ENCODE measurements at places on chromosomes 3 and 15.

DNA sequence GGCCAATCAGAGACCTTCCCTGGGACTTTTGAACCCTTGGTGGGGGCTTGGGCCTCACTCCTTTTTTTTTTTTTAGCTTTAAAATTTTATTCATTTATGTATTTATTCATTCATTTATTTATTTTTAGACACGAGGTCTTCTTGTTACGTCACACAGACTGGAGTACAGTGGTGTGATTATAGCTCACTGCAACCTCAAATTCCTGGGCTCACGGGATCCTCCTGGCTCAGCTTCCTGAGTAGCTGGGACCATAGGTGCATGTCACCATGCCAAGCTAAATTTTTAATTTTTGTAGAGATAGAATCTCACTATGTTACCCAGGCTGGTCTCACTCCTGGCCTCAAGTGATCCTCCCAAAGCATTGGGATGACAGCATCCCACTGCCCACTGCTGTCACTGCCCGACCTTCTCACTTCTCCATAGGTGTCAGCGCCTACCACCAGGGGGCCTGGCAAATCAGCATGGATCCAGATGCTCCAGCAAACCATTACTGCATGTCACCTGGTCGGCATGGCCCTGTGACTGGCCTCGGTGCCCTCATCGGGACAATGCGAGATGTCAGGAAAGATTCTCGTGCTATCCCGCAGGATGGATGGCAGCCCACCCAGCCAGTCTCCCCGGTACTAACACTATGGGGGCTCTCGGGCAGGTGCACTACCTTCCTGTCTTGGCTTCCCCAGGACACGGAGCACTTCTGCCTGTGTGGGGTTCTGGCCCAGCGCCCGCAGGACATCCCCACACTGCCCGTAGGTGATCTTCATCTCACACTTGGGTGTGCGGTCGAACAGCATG, 3.0 kb downstream of the MYL3 start:
- DNase-seq = no peak

DNA sequence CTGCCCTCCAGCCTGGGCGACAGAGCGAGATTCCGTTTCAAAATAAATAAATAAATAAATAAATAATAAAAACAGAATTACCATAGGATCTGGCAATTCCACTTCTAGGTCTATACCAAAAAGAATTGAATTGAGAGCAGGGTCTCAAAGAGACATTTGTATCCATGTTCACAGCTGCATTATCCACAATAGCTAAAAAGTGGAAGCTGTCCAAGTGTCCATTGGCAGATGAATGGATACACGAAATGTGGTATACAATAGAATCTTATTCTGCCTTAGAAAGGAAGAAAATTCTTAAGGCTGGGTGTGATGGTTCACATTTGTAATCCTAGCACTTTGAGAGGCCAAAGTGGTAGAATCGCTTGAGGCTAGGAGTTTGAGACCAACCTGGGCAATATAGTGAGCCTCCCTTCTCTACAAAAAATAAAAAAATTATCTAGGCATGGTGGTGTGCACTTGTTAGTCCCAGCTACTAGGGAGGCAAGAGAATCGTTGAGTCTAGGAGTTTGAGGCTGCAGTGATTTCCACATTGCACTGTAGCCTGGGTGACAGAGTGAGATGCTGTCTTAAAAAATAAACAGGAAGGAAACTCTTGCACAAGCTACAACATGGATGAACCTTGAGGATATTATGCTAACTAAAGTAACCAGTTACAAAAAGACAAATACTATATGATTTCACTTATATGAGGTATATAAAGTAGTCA, 24.2 kb downstream of the PFKFB4 start:
- DNase-seq = no peak

DNA sequence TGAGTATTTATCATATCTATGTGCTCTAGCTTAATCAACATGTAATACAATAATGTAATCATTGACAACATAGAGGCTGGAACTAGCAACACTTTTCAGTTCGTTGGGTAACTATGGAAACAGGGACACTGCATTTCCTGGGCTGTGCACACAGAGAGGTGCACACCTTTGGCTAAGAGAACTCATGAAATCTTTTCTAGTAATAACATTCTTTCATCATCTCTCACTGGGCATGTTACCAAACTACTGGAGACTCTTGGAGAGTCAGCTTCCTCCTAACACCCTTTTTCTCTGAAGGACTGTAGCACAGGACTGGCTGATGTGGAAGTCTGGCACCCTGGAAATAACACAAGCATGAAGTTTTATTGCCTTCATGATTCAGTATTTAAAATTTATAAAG, 135.6 kb downstream of the KCNMB2 start:
- no peak for DNase-seq

DNA sequence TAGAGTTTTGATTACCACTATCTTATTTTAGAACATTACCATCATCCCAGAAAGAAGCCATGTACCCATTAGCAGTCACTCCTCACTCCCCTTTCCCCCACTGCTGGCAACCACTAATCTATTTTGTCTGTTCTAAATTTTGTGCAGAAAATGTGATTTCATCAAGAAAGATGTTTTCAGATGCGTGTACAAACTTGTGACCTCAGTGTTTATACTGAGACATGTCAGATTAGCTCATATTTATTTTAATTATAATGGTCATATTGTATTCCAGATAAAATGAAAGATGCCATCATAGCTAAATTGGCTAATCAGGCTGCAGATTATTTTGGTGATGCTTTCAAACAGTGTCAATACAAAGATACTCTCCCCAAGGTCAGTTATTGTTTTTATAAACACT, 27.8 kb downstream of the PDCD6IP start:
- DNase-seq = no peak

DNA sequence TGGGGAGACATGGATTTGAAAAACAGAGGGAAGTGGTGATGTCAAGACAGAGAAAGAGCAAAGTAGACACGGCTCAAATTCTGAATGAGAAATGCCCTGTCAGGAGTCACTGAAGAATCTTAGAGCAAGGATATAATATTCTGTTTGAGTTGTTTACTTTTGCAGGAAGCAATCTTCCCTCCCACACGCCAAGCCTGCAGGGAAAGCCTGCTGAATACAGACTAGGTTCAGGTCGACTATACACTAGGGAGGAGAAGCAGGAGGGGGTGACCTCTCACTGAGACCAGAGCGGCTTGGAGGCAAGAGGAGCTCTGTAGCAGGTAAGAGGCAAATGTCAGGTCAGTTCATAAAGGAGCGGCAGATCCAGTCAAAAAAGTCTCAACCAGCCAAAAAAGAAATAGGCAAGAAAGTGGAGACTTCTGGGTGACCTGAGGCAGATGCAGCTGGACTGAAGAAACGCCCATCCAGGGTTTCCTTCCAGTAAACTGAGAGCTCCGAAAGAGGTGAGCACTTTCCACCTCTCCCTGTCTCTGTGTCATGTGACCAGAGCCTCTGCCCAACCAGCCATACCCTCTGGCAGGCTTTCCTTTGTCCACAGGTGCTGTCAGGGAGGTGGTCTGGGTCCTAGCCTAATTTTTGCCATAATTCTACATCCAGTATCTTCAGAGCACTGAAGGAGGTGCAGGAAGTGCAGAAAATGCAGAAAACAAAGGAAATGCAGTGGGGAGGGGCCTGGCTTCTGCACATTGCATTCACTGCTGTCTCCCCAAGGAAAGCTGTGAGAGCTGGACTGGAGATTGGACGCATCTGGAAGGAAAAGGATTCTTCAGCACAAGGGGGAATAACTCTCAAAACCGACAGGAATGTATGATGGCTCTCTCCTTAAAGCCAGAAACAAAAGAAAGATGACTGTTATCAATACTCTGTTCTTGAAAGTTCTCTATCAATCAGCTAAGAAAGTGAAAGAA, 37.8 kb upstream of the CTXND1 start:
- DNase-seq = peak; percentile 21

DNA sequence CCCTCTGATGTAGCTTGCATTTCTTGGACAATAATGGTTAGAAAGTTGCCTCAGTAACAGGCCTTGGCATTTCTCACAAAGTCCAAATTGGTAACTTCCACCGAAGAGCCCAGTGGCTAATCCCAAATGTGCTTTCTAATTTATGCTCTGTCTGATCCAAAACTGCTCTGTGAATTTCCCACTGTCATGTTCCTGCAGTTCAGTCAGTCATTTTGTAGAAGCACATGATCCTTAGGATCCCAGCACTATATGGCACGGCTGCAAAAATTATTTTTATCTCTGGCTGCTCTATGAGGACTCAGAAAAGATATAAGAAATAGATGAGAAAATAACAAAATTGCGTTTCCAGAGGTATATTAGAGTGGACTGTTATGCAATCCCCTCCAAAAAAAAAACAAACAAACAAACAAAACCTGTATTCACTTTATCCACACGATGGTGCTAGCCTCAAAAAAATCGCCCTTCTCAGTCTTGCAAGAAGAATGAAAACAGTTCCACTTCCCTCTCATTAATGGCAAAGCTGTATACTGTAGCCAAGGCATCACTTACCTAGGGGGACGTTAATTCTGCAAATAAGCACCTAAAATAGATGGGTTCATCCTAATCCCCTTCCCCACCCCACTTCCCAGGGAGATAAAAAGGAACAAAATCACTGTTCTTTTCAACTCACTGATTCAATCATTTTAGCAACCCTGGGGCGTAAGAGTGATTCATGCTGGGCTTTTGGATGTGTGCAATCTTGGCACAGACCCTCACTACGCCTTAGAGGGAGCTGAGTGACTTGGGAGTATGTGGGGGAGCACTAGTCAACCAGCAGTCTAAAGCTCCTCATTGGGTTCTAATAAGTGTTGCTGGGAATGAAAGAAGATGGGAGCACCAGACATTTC, 61.3 kb downstream of the TMCO5A start:
- peak; percentile 81 for DNase-seq

GRCh38 chr3:140441006-140441405, 236.9 kb upstream of the TRIM42 start:
- no peak for DNase-seq

GRCh38 chr3:122497425-122497824, 17.3 kb downstream of the KPNA1 start:
- no peak for DNase-seq

DNA sequence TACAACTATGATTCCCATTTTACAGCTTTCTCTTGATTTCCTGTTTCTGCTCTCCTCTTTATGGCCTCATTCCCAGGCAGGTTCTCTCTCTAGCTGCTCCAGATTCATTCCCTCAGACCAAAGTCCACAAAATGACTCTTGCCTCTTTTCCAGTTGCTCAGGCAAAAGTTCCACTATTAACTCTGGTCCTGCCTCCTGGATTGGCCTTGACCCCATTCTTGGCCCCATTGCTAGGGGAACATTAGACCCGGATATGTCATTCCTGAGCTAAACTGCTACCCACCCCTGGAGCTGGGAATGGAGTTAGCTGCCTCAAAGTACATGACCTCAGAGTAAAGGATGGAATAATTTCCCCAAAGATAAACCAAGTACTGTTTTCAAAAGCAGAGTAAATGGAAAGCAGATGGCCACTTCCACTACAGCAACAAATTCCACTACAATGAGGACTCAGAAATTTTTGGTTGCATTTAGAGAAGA, 73.0 kb upstream of the GAP43 start:
- DNase-seq = no peak

DNA sequence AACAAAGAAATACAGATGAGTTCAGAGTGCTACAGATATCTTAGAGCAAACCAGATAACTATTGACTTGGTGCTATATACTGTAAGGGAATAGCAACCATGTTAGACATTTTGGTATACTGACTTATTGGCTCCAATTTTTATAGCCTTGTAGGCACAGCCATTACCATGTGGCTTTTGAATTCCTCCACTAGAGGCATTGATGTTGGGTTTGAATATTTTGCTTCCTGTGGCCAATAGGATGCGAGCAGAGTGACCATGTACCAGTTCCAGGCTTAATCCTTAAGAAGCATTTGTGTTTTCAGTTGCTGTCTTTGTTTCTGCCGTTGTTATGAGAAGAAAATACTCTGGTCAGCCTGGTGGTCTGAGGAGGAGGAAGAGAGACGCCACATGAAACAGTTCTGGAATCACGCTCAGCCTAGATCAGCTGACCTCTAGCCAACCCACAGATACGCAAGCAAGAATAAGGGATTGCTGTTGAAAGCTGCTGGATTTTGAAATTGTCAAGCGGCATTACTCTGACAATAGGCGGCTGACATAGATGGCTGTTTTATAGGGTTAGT, 109.4 kb upstream of the TNIK start:
- no peak for DNase-seq

DNA sequence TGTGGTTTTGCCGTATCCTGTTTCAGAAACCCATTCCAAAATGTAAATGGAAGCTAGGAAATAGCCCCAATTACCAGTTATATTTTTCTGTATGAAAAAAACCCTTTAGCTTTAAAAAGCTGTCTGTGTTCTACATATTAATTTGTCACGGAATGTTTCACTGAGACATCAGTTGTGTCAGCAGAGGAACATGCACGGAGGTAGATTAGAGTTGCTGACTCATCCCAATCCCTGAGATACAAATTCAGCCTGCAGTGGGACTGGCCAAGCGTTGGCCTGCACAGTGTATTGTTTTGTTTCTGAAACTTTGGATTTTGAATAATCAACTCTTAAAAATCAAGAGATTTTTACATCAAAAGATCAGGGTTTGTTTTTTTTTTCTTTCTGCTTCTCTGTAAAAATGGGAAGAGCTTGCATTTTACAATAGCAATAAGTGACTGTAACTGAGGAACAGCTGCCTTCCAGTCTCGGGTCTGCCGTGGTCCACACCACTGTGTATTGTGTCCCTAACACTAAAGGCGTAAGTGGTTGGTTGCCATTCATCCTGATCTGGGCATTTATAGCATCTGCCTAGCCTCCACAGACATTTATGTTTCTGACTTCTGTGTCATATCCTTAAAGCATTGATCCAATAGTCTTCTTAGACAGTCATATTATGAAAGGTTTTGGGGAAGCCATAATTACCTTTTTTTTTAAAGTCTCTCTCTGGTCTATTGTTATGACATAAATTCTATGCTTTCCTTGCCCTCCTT, 218.1 kb downstream of the ADAMTSL3 start:
- DNase-seq = no peak

DNA sequence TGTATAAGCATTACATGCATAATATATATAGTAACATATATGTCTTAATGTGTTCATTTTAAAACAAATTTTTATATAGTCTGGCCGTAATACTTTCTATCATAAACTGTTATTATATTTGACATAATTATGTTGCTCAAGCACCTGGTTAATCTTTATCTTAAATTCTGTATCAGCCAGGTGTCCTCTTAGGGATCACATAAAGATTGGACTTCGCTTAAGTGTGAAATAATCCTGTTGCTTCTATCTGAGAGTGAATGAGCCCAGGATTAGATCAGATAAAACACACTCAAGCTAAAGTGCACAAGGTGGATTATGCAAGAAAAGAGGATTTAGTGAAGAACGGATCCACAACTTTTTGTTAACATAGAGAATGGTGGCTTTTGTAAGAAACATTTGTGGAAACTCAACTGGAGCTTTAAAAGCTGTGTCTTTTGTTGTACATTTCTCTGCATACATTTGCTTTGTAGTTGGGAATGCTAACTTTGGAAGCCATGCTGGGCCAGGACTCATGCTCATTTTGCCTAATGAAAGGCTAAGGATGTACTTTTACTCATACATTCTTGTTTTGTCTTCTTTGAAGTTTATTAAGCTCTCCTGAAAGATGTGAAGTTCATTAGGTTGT, 437.8 kb downstream of the ZIC1 start:
- DNase-seq = no peak

GRCh38 chr3:58092521-58092920, 84.3 kb downstream of the FLNB start:
- no peak for DNase-seq

- DNase-seq = no peak
Observed at GRCh38 chr15:92336419-92336987, 57.2 kb upstream of the ST8SIA2 start.
